GM12864 (cell line): ENCODE measurements at places on chromosomes 13 and 19.

DNA sequence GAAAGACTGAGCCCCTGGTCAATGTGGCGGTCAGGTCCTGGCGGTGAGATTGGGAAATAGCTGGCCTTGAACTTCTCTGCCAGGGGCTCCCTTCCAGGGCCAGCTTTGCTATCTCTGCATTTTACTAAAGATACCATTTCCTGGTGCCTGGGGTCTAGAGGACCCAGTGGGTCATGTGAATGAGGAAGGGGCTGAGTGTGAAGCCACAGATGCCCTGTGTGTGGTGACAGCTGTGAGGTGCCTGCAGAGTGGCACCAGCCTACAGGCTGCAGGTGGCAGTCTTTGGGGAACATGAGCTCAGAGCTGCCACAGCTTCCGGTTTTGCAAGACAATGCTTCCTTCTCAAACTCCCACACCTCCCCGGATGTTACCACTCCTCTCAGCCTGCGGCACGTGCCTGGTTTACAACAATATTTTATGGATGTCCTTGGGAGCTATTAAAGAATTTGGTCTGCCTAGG lies 5.2 kb upstream of the MLNR start:
- DNase-seq: peak; percentile 31

- no peak for DNase-seq
Measured at GRCh38 chr13:26280295-26280694, 26.4 kb downstream of the CDK8 start.

- no peak for DNase-seq
Measured at GRCh38 chr13:26257049-26257448, 3.1 kb downstream of the CDK8 start.

DNA sequence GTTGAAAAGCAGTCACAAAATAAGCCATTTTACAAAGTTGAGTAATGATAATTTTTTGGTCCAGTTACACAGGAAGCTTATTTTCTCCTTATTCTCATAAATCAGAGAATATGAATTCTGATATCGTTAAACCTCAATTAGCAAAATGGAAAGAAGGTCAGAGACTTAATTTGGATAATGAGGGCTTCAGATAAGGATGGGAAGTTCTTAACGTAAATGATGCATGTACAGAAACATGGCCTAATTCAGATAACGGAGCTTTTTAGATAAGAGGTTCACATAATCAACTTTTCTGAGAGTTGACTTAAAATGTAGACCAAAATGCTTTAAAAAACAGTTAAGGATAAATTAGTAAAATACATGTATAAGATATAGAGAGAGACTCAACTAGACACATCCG lies 746.3 kb upstream of the SLC10A2 start:
- DNase-seq: no peak

- DNase-seq: no peak
Measured at GRCh38 chr13:34420702-34421346, 521.2 kb upstream of the NBEA start.

- DNase-seq: no peak
Measured at GRCh38 chr13:82938644-82939043, 943.6 kb downstream of the SLITRK1 start.

DNA sequence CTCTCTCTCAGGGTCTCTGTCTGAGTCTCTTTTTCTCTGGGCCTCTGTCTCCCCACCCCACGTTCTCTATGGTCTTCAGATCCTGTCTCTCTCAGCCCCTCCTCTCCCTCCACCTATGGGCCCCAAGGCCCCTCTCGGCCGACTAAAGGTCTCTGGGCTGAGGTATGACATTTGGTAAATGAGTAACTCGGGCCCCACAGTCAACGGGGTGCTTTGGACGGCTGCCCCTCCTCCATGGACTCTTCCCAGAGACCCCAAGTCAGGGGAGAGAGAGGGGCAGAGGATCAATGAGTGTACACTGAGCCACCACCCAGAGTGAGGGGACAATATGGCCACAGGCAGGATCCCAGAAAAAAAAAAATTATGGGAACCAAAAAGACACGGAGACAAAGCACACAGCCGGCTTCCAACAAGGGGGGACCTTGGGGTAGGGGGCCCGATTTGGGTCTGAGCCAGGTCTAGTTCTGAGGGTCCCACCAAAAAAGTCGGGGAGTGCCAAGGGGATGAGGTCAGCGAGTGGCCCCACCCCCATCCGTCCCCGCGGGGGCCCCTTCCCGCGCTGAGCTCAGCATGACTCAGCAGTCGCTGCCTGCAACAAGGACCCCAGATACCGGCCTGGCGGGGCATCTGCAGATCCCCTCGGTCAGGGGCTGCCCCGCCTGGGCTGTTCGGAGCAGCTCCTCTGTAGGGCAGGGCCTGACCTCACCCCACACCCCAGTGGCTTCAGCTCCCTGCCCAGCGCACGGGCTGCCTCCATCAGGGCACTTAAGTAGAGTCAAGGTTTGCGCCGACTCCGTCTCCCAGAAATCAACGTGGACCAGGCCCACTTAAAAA lies 1.5 kb upstream of the FTL start:
- no peak for DNase-seq

DNA sequence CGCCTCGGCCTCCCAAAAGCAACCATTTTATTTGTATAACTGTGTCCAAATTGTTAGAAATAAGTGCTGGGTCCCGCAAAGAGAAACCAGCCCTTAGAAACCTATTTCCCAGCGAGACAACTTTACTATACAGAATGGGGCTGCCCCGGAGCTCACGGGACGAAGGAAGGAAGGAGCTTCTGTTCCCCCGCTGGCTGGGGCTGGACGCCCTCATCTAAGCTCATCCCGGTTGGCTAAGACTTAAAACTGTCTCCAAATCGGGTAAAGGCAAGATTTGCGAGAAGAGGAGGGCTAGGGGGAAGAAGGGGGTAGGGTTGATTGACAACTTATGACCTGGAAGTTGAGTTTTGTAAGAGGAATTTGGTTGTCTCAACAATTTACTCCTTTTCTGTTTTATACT lies 12.3 kb upstream of the BSG start:
- DNase-seq: no peak

DNA sequence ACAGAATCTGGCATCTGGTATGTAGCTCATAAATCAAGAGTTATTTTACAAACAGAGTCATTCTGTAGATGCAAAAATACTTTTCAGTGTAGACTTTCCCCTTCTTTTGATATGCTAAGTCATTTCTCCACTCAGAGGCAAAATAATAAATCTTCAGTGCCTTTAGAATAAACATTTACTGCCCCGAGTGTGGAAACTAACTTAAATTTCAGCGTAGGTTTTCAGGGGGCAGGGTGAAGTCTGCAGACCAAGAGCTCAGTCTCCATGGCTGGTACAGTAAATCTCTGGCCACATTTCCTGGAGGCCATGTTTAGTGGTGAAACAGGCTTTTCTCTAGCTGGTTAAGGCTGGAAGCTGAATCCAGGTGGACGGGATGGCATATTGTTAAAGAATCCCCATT lies 13.1 kb upstream of the ADPRHL1 start:
- DNase-seq: no peak

DNA sequence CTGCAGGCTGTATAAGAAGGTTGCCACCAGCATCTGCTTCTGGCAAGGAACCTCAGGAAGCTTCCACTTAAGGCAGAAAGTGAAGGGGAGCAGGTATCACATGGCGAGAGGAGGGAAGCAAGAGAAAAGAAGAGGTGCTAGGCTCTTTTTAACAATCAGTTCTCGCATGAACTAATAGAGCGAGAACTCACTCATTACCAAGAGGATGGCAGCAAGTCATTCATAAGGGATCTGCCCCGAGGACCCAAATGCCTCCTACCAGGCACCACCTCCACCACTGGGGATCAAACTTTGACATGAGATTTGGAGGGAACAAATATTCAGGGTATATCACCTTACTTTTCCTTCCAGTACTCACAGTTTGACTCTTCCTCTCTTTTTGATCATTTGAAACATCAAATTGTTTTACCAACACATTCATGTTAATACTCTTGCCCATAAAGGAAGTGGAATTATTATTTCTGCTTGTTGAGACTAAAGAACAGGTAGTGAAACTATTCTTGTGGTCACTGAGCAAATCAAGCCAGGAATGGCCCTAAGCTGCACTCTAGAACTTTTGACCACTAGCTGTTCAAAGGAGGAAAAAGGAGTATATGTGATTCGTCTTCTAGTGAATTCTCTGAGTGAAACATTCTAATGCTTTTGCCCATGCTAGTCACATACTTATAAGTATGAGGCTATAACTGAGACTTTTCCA lies 45.0 kb downstream of the LACC1 start:
- peak; percentile 35 for DNase-seq

GRCh38 chr13:75422028-75422427 lies 59.9 kb downstream of the TBC1D4 start:
- DNase-seq: no peak

GRCh38 chr13:107296804-107297203 lies 728.9 kb upstream of the ARGLU1 start:
- DNase-seq: no peak

GRCh38 chr19:13210339-13210775 lies 60.1 kb downstream of the IER2 start:
- DNase-seq: no peak

- no peak for DNase-seq
Measured at GRCh38 chr19:35352177-35352447, 4.4 kb downstream of the FFAR1 start.

DNA sequence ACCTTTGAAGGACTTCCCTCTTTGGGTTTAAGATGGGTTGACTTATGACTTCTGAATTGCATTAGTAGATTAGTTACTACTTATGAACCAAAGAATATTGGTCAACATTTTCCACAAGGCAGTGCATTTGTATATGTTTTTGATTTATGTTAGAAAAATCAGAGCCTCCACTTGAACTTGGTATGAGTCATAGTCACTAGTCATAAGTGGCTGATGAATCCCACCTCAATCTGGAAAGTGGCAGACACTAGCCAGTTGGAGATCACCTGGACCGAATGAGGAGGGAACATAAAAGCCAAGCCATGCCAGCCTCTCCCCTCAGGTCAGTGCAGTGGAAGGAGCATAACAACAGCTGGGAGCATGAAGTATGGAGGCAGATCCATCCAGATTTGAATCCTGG lies 39.3 kb upstream of the SPART start:
- DNase-seq: no peak

DNA sequence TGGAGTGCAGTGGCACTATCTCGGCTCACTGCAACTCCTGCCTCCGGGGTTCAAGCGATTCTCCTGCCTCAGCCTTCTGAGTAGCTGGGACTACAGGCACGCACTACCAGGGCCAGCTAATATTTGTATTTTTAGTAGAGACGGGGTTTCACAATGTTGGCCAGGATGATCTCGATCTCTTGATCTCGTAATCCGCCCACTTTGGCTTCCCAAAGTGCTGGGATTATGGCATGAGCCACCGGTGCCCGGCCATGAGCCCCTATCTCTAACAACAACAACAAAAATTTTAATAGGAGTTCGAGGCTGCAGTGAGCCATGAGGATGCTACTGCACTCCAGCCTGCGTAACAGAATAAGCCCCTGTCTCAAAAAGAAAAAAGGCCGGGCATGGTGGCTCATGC lies 5.0 kb downstream of the AP1M2 start:
- no peak for DNase-seq

DNA sequence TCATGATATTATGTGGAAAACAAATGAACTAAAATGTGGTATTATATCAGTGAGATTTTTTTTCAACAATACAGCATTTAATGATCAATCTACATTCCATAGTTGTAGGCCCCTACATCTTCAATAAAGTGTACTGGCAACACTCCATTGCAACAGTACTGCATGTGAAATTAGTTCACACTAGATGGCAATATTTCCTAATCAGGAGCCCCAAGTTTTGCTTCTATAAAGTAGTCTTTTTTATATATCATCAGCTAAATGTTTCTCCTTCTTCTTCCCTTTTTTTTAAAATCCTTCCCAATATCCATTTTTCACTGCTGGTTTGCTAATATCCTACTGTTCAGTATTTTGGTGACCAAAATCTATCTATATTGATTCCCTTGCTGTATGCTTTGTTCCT lies 528.3 kb upstream of the ATXN8OS start:
- no peak for DNase-seq

- DNase-seq: no peak
Measured at GRCh38 chr13:70183041-70183440, 74.8 kb upstream of the KLHL1 start.

DNA sequence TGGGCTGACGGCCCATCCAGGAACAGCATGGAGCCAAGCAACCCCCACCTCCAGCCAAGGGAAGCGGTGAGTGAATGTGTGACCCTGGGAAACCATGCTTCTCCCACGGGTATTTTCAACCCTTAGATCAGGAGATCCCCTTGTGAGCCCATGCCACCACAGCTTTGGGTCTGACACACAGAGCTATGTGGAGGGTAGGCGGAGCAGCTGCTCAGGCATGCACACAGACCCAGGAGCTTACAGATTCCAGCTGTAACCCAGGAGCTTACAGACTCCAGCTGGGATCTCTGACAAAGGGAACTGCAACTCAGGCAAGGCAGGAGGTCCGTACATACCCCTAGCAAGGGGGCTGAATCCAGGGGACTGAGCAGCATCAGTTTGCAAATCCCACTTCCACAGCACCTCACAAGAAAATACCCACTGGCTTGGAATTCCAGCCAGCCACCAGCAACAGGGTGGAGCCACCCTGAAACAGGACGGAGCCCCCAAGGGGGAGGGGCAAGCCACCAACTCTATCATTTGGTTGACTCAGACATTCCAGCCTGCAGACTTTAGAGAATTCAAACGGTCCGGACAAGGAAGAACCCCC lies 40.8 kb upstream of the RFXAP start:
- DNase-seq: no peak

GRCh38 chr19:6032827-6033226 lies 54.9 kb upstream of the RANBP3 start:
- no peak for DNase-seq

DNA sequence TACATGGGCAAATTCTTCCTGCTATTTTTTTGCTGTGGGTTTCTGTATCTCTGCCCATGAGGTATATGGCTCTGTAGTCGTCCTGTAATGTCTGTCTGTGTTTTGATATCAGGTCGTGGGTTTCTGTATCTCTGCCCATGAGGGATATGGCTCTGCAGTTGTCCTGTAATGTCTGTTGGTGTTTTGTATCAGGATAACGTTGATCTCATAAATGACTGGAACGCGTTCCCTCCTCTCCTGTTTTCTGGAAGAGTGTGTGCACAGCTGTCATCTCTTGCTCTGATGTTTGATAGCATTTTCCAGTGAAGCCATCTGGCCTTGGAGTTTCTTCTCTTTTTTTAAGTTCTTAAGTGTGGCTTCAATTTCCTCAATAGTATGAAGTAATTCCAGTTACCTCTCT lies 57.2 kb downstream of the SOX1 start:
- DNase-seq: no peak

DNA sequence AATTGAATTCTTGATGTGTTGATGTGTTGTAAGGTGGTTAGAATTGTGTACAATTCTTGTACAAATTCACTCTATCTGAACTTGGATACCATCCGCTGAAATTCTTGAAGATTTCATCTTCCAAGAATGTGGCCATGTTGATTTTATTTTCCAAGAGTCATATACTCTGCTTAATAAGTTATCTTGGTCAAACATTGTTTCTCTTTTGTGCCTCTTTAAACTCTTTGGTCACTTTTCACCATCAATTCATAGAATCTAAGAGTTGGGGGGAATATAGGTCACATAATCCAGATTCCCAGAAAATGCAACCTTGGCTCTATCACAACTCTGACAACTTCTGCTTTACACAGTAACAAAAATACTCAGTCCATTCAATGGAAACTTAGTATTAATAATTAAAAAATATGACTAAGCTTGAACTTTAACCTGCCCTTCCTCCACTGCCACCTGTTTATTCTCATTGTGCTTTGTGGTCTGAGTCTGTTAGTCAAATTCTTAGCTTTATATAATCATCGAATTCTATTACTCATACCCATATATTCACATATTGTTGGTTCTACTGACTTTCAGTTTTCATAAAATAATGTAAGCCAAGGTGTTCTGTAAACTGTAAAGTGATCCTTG lies 373.2 kb downstream of the LMO7 start:
- DNase-seq: no peak

GRCh38 chr13:49908637-49909036 lies 27.5 kb downstream of the SPRYD7 start:
- DNase-seq: no peak
